ENCODE measurements at places on chromosomes 4 and X.

- no peak for DNase-seq
Measured at GRCh38 chr4:70280567-70280966, 38.2 kb downstream of the CSN3 start.

DNA sequence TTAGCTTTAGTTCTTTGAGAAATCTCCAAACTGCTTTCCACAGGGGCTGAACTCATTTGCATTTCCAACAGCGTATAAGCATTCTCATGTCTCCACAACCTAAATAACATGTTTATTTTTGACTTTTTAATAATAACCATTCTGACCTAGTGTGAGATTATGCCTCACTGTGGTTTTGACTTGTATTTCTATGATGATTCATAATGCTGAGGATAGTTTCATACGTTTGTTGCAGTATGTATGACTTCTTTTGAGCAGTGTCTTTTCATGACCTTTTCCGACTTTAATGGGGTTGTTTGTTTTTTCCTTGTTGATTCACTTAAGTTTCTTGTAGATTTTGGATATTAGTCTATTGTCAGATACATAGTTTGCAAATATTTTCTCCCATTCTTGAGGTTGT lies 1833.0 kb upstream of the PCDH10 start:
- no peak for DNase-seq

- no peak for DNase-seq
Measured at GRCh38 chr4:26741491-26741871, 119.2 kb upstream of the STIM2 start.

DNA sequence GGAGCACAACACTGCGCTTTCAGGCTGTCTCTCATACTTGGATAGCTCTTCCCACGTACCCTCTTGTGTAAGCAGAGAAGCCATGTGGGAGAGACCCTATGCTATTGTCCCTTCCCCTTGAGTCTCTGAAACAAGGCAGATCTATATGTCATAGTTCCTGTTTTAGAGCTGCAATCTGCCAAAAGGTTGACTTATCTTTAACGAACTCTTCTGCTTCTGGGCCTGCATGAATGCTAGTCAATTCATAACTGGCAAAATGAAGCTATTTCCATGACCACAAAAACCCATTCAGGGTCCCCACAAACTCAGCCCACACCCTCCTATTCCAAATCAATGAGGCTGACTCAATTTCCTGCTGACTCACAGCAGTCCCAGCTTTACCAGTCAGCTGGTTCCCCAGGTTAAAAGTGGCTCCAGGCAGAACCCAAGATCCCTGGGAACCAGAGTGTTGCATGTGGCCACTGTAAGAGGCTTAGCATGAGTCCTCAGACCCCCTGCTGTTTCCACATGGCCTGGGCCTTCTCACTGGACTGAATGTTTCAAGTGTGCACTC lies 25.3 kb upstream of the SOD3 start:
- no peak for DNase-seq

- DNase-seq = no peak
Measured at GRCh38 chr4:189202869-189203271, 737.8 kb upstream of the FRG1 start.

GRCh38 chrX:1205681-1206611 lies 6.5 kb downstream of the CRLF2 start:
- no peak for DNase-seq

- peak; percentile 95 for DNase-seq
Measured at GRCh38 chrX:318068-318738, 393 bp downstream of the GTPBP6 start.

- DNase-seq = peak; percentile 40
Measured at GRCh38 chrX:53317365-53318069, 36.1 kb upstream of the IQSEC2 start.

- DNase-seq = no peak
Measured at GRCh38 chr4:128670513-128670912, 139.0 kb upstream of the JADE1 start.

DNA sequence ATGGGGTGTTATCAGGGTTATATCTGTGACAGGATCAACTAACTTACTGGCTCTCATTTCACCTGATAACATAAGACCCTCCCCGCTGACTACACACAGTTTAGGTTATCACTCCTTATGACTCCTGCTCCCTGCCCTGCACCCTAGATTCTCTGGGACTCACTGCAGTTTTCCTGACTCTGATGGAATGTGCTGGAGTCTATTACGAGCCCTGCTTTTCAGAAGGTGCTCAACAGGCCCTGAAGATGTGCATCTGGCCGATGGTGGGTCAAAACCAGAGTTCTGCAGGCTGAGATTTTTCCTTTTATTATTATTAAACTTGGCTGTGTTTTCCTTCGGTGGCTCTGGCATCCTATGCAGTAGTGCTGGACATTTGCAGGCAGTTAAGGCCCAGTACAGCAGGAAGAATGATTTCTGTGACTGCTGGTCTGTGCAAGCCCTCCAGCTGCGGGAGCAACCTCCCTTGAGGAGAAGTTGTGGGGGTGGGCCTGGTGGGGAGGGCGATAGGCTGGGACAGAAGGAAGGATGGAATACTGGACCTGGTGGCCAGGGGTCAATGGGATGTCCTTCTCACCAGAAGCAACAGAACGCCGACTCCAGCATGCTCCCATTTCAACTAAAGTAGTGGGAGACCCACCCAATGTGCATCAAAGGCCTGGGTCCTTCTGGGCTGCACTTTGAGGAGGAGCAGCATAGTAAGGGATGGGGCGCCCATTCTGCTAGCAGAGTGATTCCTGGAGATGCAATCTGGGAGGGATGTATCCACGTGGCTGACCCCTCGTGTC lies 11.0 kb downstream of the SOD3 start:
- no peak for DNase-seq

DNA sequence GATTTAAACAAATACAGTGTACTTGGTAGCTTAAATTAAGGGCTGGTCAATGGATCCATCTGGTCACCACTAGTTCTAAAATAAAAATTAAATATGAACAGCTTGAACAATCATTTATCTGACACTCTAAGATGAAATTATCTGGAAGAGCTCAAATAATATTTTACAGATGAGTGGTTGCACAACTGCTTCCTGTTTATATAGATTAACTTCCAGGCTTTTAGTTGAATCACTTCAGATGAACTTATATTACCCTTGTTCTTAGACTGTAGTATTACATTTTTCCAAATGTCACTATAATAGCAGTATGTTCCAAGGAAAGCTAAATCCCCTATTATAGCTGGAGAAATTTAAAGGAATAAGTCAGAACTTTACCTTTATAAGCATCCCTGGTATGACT lies 92.4 kb upstream of the SMIM10 start:
- no peak for DNase-seq

DNA sequence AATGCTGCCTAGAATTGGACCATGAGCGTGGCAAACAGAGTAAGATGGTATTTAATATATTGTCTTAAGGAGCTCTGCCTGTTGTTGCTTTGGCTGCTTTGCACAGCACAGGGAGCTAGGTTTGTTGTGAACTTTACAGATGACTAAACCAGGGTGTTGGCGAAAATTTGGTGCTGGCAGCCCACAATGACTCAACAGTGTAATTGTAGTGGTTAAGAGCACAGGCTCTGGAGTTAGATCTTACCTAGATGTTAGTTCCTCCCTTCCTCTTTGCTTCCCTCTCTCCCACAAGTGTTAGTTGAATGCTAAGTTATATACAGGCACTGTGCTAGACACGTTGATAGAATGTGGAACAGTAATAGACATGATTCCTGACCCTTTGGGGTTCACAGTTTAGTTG lies 128.9 kb upstream of the TRPC5 start:
- no peak for DNase-seq

GRCh38 chr4:4981827-4982226 lies 37.4 kb downstream of the CYTL1 start:
- DNase-seq = no peak

GRCh38 chr4:5816101-5816500 lies 76.8 kb downstream of the CRMP1 start:
- DNase-seq = no peak

DNA sequence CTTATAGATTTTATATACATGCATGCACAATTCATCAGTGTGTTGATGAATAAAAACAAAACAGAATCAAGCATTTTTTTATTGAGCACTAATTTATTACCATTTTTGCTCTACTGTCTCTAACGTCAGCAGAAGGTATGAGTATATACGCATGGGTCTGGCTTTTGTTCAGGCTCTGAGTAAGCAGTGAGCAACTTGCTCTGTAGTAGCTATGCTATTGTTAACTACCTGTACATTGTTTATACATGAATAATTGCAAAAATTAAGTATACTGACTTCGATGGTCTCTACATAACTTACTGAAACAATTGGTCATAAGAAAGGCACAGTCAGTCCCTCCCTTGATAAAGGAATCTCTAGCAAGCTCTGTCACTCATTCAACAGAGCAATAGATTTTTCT lies 122.9 kb downstream of the RS1 start:
- no peak for DNase-seq

- DNase-seq = no peak
Measured at GRCh38 chrX:42398967-42399631, 378.9 kb downstream of the PPP1R2C start.

- no peak for DNase-seq
Measured at GRCh38 chr4:7190691-7191545, 1.4 kb upstream of the SORCS2 start.

DNA sequence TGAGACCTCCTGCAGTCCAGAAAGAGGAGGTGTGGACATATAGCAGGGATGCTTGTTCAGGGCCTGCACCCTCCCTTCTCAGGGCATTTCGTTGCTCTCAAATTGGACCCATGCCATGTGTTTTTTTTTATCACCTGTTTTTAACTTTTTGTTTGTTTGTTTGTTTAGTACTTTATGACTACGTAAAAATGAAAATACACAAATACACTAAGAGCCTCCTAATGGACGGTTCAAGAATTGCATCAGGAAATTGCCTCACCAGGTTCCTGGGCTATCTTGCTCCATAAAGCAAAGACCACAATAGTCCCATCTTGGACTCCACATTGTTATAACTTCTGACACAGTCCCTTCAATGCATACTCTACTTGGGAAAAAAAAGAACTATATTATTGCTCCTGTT lies 1685.9 kb upstream of the TENM3 start:
- DNase-seq = no peak

Data from stimulated activated CD8-positive, alpha-beta memory T cell treated with anti-CD3 and anti-CD28 coated beads, Interleukin-15, amount 100 ng/mL, for 1 hour (primary cell).